ENCODE measurements at places on chromosomes 5 and 9.

DNA sequence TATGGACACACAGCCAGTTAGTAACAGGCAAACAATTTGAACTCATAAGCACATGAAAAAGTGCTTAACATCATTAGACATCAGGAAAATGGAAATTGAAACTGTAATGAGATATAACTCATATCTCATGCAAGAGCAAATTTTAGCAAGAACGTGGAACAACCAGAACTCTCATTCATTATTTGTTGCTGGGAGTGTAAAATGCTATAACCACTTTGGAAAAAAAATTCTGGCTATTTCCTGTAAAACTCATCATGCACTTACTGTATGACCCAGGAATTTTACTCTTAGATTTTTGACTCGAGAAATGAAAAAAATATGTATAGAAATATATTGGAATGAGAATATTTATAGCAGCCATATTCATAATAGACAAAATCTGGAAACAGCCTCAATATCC, 205.7 kb upstream of the PUM3 start:
- no peak for DNase-seq

DNA sequence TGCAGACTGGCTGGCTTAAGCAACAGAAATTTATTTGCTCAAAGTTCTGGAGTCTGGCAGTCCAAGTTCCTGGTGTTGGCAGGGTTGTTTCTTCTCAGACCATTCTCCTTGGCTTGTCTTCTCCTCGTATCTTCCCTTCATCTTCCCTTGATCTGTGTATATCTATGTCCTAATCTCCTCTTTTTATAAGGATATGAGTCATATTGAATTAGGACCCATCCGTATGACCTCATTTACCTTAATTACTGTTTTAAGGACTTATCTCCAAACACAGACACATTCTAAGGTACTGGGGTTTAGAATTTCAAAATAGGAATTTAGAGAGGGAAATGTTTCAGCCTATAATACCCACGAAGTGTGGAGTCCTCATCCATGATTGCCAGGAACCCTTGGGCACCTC, 13.1 kb upstream of the LPAR1 start:
- DNase-seq: peak; percentile 40

- DNase-seq: peak; percentile 46
Observed at GRCh38 chr9:36997414-36997813, 36.7 kb downstream of the PAX5 start.

- peak; percentile 93 for DNase-seq
Observed at GRCh38 chr9:121557581-121558447, 58.2 kb upstream of the GGTA1 start.

- DNase-seq: no peak
Observed at GRCh38 chr5:67033880-67034651, 162.5 kb downstream of the CD180 start.

All from ELR (cell line).